CD4-positive, alpha-beta T cell treated with Interleukin-15 for 4 hours (primary cell): ENCODE measurements at places on chromosomes 3 and 15.

DNA sequence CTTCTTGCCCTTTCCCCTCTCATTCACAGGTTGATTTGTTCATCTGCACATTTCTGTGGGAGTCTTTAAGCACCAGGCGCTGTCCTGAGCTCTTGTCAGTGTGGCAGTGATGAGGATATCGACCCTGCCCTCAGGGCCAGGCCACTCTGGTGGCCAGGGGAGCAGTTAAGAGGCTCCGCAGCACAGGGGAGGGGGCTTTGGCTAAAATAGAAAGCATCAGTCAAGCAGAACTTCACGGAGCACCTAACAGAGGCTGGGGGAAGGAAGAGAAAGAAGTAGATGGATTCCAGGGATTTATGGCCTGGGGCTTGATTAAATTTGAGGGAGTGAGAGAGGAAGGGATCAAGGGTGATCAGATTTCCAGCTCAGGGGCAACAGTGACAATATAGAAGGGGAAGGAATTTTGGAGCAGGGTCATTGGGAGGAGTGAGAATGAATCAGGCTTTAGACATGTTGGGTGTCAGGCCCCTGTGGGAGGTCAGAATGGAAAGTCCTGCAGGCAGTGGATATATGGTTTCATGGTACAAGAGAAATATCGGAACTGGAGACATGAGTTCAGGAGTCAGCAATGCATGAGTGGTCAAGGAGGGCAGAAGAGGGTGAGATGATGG lies 73.0 kb upstream of the GLCE start:
- no peak for DNase-seq

DNA sequence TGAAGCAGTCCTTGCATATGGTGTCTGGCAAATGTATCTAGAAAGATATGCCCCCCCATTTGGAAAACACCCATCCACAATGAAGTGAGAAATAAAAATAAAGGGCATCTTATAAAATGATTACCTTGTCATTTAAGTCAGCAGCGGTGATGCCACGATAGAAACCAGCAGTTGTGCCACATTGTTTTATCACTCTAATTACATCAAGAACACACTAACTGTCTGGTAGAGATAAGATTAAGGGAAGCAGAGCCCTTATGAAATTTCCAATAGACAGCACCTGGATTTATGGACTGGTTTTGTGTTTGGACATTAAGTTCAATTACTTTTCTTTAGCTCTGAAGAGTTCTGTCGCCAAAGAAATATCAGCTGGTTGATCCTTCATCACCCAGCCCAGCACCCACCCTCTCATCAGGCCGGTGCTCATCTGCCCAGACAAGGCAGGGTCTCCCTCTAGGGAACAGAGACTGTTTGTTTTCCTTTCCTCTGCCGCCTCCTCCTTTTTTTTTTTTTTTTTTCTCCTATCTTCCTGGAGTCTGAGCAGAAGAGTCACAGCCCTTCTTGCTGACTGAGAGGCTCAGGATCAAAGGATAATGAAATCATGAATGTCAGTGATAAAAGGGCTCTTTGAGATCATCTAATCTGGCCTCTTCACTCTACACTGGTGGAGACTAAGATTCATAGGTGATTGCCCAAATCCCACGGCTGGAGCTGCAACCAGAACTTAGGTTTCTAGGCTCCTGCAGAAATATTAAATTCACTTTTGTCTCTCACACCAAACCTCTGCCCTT lies 464.1 kb downstream of the NTRK3 start:
- no peak for DNase-seq

DNA sequence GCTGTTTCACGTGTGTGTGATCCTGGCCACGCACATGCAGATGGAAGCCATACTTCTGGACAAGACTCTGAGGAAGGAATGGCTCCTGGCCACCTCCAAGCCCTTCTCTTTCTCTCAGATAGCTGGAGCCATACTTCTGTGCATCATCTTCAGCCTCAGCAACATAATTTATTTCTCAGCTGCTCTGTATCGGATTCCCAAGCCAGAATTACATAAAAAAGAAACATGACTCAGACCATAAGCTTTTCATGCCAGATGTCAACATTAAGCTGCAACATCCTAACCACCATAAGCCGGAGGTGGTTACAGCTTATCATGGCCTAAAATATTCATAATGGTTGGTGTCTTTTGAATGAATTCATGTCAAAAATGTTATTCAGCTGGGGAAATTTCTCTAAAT lies 10.6 kb upstream of the KIF23 start:
- DNase-seq, result no peak

DNA sequence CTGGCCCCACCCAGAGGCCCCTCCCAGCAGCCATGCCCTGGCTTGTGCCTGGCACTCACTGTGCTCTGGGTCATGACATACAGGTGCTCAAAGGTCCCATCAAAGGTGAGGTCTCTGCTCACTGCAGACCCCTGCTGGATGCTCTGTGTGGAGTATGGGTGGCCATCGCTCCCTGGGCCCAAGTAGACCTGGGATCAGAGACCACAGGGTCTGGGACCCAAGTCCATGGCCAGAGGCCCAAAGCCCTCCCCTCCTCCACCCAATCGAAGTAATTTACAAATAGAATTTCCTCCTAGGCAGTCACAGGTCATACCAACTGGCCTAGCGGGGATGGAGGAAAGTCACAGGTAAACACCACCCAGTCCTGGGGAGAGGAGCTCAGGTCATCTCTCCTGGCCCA lies 7.6 kb downstream of the PLXNB1 start:
- DNase-seq, result no peak

- no peak for DNase-seq
These were observed 29.7 kb downstream of the EFCAB12 start for GRCh38 chr3:129398803-129399144.

- no peak for DNase-seq
These were observed 19.8 kb upstream of the SOX2 start for GRCh38 chr3:181691901-181692300.

DNA sequence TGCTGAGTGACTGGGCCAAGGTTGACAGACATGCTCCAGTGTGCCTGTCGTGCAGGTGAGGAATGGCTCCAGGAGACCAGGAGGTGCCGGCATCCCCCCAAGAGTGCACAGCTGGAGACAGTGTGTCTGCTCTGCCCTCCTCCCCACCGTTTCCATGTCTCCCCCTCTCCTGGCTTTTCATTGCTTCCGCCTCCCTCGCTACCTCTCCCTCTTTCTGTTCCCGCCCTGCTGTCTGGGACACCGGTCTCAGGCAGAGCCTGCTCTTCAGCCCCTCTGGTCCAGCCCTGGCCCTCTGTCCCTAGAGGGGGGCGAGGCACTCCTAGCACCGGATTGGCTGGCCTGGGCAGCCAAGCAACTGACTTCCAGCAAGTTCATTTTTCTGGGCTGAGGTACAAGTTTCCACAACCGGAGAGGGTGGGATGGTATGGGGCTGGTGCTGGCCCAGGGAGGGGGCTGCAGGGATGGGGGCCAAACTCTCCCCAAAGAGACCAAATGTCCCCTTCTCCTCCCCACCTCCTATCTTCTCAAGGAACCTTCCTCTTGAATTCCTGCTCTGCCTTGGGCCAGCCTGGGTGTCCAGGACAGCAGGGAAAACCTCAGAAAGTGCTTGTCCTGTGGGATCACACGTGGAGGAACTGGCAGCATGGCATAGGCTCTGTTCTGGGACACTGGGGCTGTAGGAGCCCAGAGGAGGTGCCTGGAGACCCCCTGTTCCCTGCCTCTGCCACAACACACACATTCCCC lies 32.6 kb downstream of the PRKCD start:
- DNase-seq, result no peak
